Upper lobe of left lung (tissue), 6 donors: ENCODE measurements at places on chromosomes 12 and 14. TPM values are rescaled to one million over a fixed set of nuclear protein-coding genes. Genes with fewer than 3 reads are reported as not detected.

DNA sequence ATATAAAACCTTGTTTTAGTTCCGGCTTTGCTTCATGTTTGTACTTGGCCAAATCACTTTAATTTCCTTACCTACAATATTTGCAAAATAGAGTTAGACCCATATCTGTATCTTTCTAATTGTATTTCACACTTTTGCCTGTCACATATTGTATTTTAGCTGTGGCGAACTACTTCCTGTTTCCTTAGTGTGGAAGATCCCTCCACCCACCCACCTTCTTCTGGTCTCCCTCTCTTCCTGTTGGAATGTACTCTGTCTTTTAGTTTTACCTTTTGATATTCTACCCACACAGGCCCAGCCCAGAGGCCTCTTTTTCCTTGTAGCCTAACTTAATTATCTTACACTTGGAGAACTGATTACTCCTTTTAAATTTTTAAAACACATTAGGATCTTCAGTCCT, 78.2 kb downstream of the SCN8A start:
- DNase-seq: no peak

GRCh38 chr12:104486363-104486750, 29.6 kb downstream of the CHST11 start:
- DNase-seq: no peak

GPR132 gene
- total RNA-seq: 9.4 TPM

OTX2 gene
- not detected for total RNA-seq

TAS2R10 gene
- total RNA-seq: 0.46 TPM

GZMB gene
- total RNA-seq: 4.9 TPM
